ENCODE measurements at places on chromosomes 5 and 9.
A peak's percentile ranks its signal among the peaks of the same experiment; 100 is the strongest.

DNA sequence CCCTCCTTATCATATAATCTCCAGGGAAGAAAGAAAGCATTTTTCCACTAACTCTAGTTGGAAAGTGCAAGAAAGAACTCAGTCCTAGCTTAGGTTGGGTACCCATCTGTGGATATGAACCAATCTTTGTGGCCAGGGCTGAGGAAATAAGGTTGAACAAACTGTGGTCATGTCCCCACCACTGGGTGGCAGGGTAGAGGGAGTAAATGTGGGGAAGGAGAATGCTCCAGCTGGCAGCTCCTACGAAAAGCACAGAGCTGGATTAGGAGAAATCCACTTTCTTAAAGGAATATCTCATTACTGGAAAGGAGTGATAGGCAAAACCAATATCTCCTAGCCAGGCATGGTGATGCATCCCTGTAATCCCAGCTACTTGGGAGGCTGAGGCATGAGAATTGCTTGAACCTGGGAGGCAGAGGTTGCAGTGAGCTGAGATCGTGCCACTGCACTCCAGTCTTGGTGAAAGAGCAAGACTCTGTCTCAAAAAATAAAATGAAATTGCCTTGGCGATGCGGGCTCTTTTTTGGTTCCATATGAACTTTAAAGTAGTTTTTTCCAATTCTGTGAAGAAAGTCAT lies 175.1 kb downstream of the CCDC192 start:
- DNase-seq, result peak; percentile 21

- no peak for DNase-seq
These were observed 356.8 kb upstream of the DMAC1 start for GRCh38 chr9:8156346-8156745.

DNA sequence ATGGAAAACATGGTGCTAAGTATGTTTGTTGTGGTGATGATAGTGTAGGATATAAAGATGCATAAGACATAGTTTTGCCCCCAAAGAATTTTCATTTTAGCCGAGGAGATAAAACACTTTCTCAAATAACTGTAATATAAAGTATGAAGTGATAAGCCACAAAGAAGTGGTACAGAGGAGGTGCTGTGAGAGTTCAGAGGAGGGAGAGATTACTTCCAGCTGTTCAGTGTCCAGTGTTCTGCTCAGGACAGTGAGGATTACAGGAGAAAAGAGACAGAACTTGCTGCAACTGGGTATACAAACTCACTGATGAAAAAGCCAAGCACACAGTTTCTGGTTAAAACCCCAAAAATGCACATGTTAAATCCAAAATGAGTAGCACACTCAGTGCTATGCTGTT lies 309.3 kb downstream of the KIAA0825 start:
- no peak for DNase-seq

DNA sequence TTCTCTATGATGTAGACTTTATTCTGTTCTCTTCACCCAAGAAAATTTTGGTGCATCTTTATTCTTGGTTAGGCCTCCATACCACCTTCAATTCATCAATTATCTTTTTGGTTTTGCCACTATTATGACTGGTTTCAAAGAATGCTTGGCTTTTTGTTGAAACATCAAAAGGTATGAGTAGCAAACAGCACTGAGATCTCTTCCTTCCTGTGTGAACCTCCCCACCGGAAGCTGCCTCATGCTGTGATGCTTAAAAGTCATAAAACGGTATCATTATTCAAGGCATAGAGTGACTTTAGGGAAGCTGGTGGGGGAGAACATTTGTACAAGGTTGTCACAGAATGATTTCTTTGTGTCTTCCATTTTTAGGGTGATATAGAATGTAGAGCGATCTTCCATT lies 70.6 kb downstream of the IQGAP2 start:
- no peak for DNase-seq

- no peak for DNase-seq
These were observed 107.7 kb downstream of the CCDC192 start for GRCh38 chr5:127810707-127811490.

DNA sequence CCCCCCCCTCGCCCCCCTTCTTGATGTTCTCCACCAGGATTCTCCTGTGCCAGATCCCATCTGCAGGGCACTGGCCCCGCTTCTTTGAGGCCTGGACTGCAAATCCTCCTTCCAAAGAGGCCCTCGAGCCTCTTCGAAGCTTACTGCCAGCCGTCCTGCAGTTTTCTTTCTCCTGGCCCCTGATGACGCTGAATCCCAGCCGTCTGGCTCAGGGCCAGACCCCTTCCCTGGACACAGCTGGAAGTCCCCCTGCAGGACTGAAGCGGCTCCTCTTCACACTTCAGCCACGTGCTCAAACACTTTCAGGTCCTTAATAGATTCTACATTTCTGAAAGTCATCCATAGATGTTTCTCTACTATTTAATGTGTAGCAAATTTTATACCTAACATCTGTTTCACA lies 121.5 kb downstream of the EHMT1 start:
- peak; percentile 84 for DNase-seq

DNA sequence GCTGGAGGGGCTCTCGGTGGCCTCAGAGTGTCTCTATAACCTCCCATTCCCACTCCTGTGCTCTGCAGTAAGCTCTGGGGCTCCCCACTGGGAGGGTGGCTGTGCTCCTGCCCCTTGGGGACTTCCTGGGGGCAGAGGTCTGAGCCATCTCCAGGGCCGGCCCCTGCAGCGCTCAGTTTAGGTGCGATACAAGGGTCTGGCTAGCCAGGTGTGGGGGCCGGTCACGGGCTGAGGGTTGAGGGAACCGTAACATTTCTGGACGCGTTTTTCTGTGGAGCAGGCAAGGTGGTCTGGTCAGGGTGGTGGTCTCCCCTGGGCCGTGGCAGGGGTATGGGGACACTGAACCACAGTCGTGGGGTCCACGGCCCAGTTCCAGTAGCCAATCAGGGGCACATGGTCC lies 38.0 kb upstream of the SLC6A19 start:
- no peak for DNase-seq
